ENCODE measurements at places on chromosomes 3 and 15.
A peak's percentile ranks its signal among the peaks of the same experiment; 100 is the strongest.

- DNase-seq, result no peak
Measured at GRCh38 chr3:168552251-168552650, 456.5 kb upstream of the GOLIM4 start.

DNA sequence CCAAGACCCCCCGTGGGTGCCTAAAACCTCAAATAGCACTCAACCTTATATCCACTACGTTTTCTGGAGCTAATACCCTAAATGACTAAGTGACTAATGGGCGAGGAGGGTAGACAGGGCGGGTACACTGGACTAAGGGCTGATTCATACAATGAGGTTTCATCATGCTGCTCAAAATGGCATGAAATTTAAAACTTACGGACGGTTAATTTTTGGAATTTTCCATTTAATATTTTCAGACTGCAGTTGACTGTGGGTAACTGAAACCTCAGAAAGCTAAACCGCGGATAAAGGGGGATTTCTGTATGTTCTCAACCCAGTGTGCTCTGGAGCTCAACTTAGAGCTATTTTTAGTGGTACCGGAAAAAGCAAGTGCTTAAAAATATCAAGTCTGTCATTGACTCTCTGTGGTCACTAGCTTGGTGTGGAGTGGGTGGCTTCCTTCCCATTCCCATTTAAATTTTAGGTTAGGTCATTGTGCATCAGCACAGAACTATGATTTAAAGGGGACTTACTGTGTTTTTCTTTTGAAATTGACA lies 72.9 kb downstream of the LRRC28 start:
- peak; percentile 43 for DNase-seq

DNA sequence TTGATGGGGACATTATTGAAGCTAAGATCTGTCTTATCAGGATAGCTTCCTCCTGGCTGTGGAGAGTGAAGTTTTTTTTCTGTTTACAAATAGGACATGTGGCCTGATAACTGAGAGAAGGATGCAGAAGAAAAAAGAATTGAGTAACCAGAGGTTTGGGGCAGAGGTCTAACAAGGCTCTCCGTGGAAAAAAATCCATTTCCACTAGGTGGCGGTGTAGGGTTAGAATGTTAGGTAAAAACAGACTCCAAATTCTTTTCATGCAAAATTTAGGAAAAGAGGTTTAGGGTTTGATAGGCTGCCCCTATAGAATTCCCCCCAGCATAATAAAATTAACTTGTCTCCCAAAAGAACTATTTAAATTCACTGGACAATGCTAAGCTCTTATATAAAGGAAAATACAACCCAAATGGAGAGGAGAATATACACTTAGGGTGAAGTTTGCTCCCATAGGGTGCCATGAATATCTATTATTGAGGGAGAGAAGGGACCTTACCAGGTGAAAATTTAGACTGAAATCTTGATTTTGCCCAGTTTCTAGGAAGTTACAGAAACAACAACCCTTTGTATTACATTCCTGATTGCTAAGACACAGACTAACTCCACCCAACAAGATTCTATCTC lies 1560.4 kb downstream of the OTOL1 start:
- DNase-seq, result no peak

- no peak for DNase-seq
Measured at GRCh38 chr3:156216216-156216615, 95.8 kb downstream of the KCNAB1 start.

GRCh38 chr15:63544258-63545026 lies 40.0 kb downstream of the USP3 start:
- peak; percentile 36 for DNase-seq

DNA sequence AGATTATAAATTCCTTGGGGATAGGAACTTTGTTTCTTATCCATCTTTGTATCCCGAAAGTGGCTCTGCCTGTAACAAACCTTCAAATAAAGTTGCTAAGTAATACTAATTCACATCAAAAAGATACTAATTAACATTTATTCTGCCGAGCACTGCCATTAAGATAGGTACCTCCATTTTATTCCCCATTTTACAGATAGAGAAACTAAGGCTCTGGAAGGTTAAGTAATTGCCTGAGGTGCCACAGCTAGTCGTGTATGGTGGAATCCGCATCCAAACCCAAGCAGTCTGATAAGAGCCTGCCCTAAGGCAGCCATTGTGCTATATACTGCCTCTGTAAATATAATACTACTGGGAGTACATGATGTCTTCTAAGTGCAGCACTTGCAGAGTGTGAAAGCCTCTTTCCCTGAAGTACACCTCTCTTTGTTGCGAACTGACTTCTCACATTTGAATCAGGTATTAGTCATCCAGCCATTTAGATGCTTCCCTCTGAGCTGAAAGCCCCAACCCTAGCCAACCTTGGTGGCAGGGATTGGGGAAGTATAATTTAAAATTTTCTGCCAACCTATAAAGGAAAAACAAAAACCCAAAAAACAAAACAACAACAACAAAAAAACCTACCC lies 78.5 kb upstream of the CHD2 start:
- DNase-seq, result no peak

GRCh38 chr3:150515210-150515609 lies 31.1 kb downstream of the SERP1 start:
- no peak for DNase-seq

GRCh38 chr15:60326824-60327654 lies 70.7 kb downstream of the ANXA2 start:
- peak; percentile 9 for DNase-seq

DNA sequence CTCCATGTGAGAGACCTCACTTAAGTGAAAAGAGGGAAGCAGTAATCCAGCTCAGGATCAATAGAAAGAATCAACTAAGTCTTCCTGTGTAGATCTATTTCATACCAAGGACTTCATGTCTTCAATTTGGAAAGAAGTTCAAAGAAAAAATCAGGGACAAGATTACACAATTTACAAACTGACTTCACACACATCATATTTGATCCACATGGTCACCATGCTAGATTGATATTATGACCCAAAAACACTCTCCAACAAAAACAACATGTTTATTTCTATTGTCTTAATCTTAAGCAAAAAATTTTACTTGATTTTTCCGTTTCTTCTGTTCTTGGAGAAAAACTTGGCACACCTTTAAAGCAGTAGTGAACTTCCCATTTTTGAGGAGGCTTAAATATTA lies 76.3 kb downstream of the THBS1 start:
- DNase-seq, result no peak

DNA sequence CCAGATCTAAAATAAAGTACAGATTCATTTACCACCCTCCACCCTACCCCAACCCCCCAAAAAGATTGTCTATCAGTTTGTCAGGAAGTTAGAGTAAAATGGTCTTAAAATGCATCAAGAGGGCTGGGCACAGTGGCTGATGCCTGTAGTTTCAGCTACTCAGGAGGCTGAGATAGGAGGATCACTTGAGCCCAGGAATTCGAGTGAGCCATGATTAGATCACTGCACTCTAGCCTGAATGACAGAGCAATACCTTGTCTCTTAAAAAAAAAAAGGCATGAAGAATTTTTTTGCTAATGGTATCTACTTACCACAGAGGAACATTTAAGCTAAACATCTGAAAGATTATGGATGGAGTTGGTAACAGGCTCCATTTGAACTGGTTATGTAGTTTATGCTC lies 71.0 kb downstream of the RBM6 start:
- DNase-seq, result no peak

- no peak for DNase-seq
Measured at GRCh38 chr15:100790786-100791265, 88.8 kb upstream of the ALDH1A3 start.

Data from GM06990 (cell line).